ENCODE measurements at places on chromosomes 5 and 9.

GRCh38 chr9:84371737-84372136, 31.2 kb upstream of the SLC28A3 start:
- no peak for DNase-seq

DNA sequence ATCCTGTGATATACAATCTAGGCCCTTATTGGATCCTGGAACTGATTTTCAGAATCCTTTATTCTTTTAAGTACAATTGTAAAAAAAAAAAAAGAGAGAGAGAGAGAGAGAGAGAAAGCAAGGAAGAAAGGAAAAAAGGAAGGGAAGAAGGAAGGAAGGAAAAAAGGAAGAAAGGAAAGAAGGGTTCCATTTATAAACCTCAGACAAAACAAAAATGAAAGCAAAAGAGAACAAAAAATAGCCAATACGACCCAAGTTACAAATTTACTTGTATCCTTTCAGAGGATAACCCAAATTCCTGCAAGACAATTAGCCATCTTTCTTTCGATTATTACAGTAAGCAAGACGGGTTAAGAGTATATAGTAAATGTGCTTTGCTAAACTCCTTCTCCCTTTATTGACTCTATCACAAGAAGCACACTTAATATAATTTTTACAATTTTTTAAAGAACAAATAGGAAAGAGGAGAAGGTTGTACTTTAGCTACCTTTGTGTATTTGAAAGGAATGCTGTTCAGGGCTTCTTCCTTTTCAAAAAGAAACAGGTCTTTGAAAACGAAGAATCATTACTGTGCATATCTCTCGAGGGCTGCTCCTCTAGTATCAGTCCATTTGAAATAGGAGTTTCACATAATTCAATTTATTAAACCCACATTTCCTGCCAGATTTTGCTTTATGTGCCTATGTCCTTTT, 543.3 kb downstream of the RAB3C start:
- DNase-seq, result no peak

GRCh38 chr9:34502471-34502870, 20.3 kb downstream of the ENHO start:
- no peak for DNase-seq

- DNase-seq, result no peak
These were observed 25.3 kb upstream of the SPATA31E1 start for GRCh38 chr9:87857141-87857947.

DNA sequence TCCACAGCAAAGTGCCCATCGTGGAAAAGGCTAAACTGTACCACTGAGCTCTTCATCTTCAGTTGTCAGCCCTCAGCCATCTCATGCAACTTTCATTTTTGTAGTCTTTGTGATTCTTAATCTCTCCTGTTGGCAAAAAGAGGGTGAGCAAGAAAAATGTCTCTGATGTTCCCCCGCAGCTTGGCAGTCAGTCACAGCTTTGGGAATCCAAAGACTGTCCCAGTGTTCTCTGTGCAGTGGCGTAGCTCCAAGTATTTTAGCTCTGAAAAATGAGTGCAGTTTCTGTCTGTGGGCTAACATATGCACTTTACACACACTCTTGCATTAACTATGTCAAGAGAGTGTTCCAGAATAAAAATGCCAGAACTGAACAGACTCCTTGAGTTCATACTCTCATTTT, 372.2 kb downstream of the TMEM232 start:
- DNase-seq, result no peak

- DNase-seq, result no peak
These were observed 26.3 kb downstream of the ARSB start for GRCh38 chr5:78958672-78959445.

DNA sequence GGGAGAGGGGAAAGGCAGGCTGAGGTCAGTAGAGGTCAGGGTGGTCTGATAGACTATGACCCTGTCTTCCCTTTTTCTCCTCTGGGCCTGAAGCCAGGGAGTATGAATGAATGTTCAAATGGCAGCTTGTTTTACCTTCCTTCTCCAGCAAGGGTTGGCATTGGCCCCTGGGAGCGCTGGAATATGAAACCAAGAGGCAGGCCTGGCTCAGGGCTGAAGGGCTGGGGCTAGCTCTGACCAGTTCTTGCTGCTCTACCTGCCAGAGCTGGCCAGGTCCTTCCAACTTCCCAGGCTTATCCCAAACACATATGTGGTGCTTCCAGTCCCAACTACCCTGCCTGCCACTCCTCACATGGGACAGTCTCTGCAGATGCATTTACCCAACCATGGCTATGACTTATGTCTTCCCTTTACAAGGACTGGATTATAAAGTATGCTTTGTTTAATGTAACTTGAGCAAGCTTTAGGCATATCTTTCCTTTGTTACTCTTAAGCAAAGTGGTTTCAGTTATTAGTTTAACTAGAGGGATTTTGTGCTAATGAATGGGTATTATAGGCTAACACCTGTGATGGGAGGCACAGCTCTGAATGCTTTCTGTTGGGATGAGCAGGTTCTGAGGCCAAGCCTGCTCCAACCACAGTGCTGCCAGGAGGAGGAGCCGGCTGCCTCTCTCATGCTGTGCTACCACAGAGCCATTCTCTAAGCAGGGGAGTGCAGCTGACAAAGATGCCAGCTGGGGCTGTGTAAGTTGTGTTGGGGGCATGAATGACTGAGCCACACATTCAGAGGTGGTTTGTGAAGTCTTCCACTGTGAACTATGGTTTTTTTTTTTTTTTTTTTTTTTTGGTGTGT, 6.1 kb downstream of the CCNI2 start:
- no peak for DNase-seq

GRCh38 chr5:130111746-130112145, 207.5 kb downstream of the CHSY3 start:
- DNase-seq, result no peak

- DNase-seq, result no peak
These were observed 151.7 kb downstream of the TTC39B start for GRCh38 chr9:15155323-15155722.

DNA sequence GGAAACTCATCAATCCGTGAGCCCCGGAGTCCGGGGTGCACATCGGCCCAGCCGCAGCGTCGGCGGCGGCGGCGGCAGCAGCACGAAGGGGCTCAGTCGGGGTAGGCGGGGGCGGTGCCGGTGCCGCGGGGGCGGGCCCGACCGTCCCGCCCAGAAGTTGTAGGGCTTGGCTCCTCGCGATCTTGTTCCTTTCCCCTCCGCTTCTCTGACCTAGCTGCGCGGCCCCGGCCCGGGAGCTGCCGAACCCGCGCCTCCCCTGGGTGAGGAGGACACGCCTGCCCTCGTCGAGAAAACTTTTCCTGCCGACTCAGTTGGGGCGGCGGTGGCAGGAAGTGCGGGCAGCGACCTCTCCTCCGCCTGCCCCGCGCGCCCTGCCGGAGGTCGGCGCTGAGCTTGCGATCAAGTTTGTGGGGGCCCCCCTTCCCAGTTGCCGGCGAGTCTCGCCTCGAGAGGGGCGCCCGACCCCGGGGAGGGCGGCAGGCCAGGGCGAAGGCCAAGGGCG, at the start of gene MAN2A1:
MAN2A1 (plus strand) TSS at position 188 of the 502 bp plus-strand sequence. CDS start 491 bp downstream, outside the sequence.
- DNase-seq, result peak; percentile 68

Measured in stimulated activated CD8-positive, alpha-beta memory T cell treated with anti-CD3 and anti-CD28 coated beads, Interleukin-2, amount 100 ng/mL, for 1 hour (primary cell).